Liver (tissue), 10 donors: ENCODE measurements at places on chromosomes 16 and 17.

DNA sequence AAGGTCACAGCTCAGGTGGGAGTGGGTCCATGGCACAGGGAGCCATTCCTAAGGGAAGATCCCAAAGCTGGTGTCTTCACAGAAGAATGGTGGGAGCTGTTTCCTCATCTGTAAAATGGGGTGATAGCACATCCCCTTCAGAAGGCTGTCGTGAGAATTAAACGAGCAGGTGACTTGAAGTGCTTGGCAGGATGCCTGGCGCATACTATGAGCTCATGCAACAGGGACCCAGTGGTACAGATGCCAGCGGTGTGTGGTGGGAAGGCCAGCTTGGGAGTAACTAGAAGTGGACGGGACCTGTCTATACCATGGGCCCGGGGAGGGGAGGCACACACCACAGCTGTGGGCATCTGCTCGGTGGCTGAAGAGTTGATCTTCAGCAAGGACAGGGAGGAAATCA, 189.3 kb upstream of the TNRC6C start:
- no peak for DNase-seq

GRCh38 chr16:24838554-24839266, 7.1 kb upstream of the SLC5A11 start:
- no peak for DNase-seq

DNA sequence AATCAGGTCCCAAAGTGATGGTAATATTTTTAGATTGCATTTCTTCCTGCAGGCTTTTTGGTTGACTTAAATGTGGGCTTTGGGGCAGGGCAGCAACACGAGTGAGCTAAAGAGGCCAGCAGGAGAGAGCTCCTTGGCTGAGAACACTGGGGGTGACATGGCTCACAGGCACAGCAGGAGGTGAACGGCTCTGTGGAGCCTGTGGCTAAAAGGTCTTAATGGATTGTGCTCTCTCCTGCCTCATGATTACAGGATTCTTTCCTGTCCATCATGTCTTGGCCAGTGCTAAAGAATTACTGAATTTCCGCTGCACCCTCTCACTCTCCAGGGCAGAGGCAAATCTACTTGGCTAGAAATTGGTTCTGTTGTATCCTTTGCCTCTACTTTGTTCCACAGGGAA, 366.6 kb downstream of the HS3ST4 start:
- DNase-seq = no peak

- no peak for DNase-seq
Observed at GRCh38 chr16:64964126-64964540, 157.7 kb downstream of the CDH11 start.

DNA sequence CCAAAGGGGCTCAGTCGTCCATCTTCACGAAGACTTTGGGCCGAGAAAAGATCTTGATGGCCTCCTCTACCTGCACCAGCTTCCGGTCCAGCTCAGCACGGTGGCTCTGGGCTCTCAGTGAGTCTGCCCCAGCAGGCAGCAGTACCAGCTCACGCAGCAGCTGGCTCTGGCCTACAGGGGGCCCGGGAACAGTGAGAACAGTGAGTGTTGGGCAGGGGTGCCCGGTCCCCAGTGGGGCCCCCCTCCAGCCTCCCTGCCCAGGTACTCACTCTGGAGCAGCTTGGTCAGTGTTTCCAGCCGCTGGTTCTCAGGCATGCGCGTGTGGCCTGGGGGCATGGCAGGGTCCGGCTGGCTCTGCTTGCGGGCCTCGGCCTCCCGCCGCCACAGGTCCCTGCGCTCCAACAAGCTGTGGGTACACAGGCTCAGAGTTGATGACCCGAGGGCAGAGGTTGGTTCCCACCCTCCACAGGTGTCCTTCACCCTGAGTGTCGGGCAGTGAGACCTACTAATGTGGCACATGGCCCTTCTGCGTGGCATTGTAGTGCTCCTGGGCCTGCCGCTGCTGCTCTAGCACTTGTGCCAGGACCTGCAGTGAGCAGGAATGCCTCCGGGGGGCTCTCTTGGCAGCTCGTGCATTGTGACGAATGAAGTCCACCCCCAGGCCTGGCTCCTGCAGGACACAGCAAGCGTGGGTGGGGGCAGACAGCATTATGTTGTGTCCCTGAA, 2.6 kb downstream of the PARD6A start:
- DNase-seq = no peak

DNA sequence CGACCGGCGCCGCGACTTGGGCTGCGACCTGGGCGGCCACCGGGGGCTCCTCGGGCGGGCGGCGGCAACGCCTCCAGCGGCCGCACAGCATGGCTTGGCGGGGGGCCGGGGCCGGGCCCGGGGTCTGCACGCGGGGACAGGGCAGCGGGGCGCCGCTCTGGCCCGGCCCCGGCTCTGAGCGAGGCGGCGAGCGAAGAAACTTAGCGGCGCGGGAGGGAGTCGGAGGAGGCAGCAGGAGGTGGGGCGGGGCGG, at the start of gene PLCD3:
Gene PLCD3, minus strand, starts transcription at position 196 of the 252 bp plus-strand sequence. Its CDS starts 105 bp downstream, at position 91.
- DNase-seq = no peak

DNA sequence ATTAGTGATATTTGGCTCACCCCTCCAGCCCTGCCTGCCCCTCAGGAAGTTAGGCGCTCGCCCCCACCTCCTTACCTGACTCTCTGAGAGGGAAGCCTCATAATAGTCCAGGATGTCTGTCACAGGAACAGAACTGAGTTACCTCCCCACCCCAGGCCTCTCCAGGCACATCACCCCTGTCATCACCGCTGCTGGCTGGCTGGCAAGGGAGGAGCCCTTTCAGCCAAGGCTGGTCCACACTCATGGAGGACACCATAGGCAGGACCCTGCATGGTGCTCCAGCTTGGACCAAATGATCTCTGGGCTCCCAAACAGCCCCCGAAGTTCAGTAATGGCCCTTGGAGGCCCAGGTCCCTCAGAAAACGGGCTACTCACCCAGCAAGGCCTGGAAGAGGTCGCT, 1.5 kb downstream of the DLG4 start:
- no peak for DNase-seq

- DNase-seq = peak; percentile 51
Observed at GRCh38 chr16:28491230-28491969, 474 bp downstream of the CLN3 start.

DNA sequence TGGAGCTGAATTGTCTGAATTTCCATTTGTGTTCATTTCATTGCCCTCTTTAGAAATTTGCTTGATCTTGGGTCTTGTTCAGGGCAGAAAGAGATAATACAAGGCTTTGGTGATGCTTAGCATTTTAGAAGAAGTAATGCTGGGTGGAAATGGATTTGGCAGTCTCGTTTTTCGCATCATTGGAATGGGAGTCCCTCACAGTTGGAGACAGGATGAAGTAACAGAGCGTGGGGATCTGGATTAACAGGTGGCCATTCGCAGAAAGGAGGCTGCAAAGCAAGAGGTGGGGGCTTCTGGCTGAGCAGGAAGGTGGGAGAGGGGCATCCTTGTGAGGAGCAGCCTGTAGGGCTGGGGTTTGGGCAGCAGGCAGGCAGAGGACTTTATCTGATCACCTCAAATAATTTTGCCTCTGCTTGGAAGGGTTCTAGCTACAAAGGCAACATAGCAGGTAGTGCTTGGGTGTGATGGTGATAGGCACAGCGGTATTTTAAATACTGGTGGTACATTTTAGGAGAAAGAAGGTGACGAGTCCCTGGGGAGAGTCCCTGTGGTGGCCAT, 17.0 kb downstream of the KSR1 start:
- no peak for DNase-seq

DNA sequence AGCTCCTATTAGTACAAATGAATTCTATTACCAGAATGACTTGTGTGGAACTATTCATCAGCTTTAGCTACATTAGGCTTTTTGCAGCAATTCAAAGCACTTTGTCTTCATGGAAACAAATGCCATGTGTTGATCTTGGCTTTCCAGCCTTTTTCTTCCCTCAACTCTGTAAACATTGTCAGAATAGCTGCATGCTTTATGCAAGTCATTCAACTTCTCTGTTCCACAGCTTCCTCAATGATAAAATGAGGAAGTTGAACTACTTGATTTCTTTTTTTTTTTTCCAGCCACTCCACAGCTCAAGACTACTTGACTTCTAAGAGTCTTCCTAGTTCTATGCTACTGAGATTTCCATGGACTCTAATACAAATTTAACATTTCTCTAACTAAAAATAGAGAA, 41.1 kb downstream of the KIAA0753 start:
- DNase-seq = no peak

GRCh38 chr16:10519929-10520868, 60.2 kb downstream of the EMP2 start:
- DNase-seq = no peak

GRCh38 chr17:60391471-60392041, 377 bp downstream of the USP32 start:
- no peak for DNase-seq

DNA sequence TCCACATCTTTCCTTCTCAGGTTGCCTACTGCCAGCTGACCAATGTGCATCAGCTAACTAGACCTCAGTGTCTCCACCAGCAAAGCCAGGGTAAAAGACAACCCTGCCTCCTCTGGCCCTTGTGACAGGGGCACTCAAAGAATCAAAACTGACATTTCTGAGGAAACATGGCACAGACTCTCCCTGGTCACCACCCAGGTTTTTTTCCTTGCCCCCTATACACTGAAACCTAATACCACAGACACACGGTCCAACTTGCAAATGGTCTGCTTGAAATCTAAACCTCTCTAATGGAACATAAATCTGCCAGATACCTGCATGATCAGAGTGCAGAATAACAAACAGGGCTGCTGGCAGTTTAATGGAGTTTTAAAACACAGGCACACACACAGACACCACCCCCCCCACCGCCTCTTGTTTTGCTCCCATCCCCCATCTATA, 19.5 kb upstream of the CORO6 start:
- DNase-seq = no peak

GRCh38 chr17:47305302-47305923, 18.3 kb upstream of the EFCAB13 start:
- no peak for DNase-seq

DNA sequence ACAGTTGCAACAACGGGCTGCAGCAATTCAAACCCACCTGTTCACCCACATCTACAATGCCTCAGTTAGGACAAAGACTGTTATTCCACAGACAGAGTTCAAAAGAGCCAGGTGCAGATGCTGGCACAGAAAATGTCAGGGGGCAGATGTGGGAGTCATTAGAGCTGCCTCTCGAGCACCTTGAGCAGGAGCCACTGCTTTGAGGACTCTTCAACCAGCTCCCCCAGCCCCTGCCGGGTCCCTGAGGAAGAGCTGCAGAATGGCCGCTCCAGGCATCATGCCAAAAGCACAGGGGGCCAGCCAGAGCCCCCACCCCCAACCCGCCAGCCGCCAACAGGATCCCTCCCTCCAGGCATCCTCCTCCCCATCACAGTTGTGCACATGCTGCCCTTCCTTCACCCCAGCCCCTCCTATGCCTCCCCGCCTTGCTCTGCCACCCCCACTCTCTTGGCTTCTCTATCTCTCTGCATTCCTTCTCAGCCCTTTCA, 20.8 kb downstream of the C17orf67 start:
- DNase-seq = no peak

GRCh38 chr17:18217412-18218015, 7.9 kb upstream of the LLGL1 start:
- peak; percentile 82 for DNase-seq

DNA sequence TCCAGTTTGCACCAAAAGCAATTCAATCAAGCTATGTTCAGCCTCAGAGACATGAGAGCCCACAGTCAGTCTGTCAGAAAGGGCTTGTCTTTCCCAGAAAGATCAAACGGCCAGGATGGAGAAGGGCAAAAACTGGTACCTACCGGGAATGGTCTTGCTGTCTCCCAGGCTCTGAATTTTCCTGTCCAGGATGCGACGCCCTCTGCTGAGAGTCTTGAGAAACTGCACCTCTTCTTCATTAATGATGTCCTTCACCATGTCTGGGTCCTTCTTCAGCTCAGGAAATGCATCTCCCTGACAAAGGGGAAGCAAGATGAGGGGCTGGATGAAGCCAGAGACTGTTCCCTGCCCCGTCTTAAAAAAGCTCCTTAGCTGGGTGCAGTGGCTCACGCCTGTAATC, 15.8 kb upstream of the EXOSC6 start:
- DNase-seq = peak; percentile 48

DNA sequence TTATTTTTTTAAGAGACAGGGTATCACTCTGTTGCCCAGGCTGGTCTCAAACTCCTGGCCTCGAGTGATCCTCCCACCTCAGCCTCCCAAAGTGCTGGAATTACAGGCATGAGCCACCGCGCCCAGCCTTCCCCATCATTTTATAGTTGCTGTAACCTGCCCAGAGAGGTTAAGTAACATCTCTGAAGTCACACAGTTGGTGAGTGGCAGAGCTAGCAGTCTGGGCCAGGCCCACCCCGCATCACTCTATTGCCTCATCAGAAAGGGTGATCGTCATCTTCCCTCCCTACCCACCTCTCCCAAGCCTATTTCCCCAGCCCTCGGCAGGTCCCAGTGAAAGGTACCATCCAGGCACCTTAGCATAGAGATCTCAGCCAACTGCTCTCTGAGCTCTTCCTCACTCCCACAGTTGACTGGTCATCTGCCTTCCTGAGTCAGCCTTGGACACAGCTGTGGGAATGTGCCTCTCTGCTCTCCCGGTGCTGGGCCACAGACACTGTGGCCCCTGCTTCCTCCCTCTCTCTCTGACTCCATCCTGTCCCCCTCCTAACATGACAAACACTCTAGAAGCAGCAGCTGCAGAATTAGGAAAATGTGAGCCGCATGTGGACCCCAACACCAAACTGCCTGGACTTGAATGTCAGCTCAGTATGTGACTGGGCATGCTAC, 57.1 kb downstream of the SCNN1B start:
- no peak for DNase-seq

- DNase-seq = no peak
Observed at GRCh38 chr17:67515490-67516083, 138.5 kb downstream of the PITPNC1 start.

DNA sequence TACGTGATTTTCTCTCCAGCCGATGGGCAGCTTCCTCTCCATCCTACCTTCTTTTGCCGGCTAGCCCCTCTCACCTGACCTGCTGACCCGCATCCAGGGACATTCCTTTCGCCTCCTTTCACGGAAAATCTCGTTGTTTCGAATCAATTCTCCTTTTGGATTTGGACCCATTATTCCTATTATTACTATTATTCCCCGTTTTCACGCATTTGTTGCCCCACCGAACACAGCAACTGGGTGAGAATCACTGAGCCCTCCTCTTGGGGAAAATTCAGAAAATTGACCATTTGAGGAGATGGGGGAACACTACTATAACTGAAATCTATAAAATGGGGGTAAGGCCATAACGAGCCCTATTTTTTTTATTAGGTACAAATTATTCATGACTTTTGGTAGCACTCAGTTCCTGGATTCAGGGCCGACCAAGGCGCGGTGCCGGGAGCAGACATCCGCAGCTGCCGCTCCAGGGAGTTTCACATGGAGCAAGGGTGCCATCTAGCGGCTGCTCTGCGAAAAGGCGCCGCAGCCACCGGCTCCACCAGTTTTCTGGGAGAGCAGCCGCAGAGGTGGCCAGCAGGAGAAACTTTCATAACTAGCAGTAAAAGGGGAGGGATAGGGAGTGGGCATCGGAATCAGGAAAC, 3.3 kb upstream of the HOXB8 start:
- peak; percentile 90 for DNase-seq

- DNase-seq = no peak
Observed at GRCh38 chr17:77370586-77370985, 229.8 kb downstream of the SEC14L1 start.
